ENCODE measurements at places on chromosomes 5 and 9.

DNA sequence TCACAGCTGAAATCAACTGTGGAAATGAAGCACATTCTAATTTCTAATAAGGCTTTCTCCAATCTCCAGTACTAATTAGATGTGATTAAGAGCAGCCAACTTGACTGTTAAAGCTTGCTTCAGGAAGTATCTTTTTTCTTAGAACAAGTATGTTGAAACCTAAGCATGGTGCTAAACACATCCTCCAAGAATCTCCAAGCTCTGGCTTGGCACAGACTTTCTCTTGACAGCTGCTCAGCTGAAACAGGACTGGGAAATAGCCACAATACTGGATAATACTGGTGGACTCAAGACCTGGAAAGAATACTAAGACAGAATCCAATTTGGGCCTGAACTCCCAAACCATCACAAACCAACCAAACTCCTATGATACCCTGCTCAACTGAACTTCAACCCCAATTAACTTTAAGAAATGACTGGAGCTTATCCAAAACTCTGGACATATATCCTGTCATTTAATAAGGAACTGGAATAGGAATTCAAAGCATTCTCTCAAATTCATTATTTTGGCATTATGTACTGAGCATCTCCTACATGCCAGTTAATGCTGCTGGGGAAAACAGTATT lies 16.2 kb downstream of the PRKAA1 start:
- no peak for DNase-seq

GRCh38 chr5:128965011-128965637 lies at the start of gene SLC27A6:
SLC27A6 (plus strand) TSS chr5:128965488; CDS start chr5:128966138, 650 bp downstream.
- no peak for DNase-seq

- no peak for DNase-seq
These were observed 31.7 kb downstream of the NRG2 start for GRCh38 chr5:140011297-140011802.

DNA sequence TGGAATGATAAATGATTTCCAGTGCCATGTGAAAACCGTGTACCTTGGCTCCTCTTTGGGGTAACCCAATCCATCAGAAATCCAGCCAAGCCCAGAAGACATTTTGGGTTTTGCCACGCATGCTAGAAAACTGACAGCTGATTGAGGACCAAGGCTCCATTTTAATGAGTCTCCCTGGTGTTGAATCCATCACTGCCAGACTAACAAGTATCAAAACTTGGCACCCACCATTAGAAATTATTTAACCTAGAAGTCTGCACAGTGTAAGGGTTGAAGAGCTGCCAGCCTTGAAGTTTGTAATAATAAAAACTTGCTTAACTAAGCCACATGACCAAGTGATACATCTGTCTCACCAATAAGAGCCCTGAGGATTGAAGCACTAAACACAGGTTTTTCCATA lies 369.9 kb downstream of the DNAH5 start:
- DNase-seq, result no peak

GRCh38 chr5:126542441-126542840 lies 52.6 kb downstream of the ALDH7A1 start:
- DNase-seq, result no peak

DNA sequence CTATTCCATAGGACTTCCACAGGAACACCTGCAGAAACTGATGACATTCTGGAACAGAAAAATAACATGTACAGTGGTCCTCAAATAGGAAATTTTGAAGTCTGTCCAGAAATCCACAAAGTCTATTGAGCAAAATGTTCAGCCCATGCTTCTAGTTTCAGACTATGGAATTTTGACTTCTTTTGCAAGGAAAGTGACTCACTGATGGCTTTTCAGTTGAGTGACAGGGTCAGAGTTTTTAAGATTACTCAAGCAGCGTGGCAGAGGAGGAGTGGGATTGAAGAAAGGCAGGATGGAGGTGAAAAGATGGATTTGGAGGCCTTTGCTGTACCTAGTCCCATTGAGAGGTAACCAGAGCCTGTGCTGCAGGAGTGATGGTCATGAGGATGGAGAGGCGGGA lies 151.5 kb downstream of the GOLPH3 start:
- no peak for DNase-seq

DNA sequence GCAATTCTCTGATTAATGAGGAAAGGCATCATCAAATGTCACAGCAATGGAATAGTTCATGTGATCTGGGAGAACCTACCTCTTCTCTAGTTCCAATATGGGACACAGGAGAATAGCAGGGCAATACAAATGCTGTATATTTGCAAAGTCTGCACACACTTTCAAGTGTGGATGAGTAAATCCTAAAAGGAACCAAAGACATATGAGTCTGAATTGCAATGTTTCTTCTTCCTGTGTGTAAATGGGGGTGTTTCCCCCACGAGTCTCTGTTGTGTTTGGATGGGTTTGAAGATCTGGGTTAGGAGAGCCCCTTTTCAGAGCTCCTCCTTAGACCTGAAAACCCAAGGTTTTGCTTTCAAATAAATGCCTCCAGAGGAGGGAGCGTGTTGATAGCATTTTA lies 26.9 kb downstream of the SLC46A2 start:
- DNase-seq, result no peak

DNA sequence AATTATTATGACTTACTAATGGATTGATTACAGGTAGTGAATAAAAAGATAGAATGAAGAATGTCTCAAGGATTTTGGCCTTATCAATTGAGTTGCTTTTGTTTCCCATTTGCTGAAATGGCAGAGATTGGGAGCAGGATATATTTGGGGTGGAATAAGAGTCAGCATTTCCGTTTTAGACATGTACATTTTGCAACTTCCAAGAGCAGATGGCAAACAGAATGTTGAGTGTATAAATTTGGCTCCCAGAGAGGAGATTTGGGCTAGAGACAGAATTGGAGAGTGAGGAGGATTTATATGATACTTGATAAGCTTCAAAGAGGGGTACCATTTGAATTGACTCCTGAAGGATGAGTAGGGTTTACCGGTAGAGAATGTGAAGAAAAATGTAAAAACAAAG lies 437.9 kb upstream of the PAPPA start:
- peak; percentile 25 for DNase-seq

- DNase-seq, result no peak
These were observed 27.7 kb downstream of the NDST1 start for GRCh38 chr5:150535611-150536010.

- DNase-seq, result no peak
These were observed 14.3 kb downstream of the HMGCR start for GRCh38 chr5:75351139-75351926.

DNA sequence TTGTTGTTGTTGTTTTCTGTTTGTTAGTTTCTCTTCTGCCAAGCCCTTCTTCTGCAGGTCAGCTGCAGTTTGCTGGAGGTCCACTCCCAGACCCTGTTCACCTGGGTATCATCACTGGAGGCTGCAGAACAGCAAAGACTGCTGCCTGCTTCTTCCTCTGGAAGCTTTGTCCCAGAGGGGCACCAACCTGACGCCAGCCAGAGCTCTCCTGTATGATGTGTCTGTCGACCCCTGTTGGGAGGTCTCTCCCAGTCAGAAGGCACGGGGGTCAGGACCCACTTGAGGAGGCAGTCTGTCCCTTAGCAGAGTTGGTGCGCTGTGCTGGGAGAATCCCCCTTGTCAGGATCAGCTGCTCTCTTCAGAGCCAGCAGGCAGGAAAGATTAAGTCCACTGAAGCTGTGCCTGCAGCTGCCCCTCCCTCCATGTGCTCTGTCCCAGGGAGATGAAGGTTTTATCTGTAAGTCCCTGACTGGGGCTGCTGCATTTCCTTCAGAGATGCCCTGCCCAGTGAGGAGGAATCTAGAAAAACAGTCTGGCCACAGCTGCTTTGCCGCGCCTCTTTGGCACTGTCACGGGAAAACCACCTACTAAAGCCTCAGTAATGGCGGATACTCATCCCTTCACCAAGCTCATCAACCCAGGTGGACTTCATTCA lies 299.2 kb downstream of the EDIL3 start:
- no peak for DNase-seq

DNA sequence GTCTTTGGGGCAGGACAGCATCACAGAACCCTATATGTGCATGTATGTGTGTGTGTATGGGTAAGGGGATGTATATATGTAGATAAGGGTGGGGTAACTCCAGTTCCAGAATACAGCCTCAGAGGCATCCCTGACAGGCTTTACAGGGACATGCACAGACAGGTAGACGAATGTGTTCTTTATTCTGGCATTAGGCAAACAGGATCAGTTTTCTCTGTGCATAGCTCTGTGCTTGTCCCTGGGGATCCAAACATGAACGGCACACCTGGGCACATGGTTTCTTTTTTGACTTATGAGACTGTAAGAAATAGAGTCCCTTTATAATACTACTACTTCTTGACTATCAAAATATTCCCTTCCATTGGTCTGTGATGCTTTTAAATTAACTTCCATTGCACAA lies 120.6 kb downstream of the TRIO start:
- no peak for DNase-seq

GRCh38 chr5:157528036-157528632 lies 47.4 kb downstream of the ADAM19 start:
- DNase-seq, result no peak

DNA sequence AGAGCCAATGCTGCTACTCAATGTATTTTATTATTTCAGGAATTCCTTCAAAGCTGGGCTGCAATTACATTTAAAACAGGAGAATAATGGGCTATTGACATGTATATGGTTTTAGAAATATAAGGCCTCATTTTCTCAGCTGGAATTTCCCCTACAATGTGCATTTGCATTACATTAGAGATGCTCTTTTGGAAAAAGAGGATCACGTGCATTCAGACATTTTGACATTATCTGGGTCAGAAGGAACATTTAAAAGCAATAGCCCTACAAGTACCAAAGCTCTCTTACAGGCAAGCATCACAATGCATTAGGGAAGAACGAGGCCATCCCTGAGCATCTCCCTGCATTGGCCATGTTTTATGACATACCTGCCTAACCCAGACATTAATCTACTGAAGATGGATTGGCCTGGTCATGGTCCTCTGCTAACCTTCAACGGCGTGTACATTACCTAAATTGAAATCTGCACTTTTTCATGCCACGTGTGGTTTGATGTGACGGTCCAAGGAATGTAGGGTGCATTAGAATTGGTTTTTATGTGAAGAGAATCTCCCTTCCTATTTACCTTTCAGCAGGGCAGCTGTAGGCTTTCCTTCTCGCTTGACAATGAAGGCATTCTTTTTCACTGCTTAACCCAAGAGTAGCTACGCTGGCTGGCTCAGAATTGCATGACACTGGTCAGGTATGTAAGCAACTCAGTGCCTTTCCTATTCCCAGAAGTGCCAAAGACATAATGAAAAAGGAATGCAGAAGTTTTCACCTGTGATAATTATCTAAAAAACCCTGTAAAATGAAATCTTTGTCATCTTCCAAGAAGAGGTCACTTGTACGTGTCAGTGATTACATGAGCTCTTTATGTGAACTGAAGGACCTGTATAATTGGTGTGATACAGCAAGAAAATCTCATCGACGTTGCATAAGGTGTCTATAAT lies 212.3 kb upstream of the MPDZ start:
- no peak for DNase-seq

DNA sequence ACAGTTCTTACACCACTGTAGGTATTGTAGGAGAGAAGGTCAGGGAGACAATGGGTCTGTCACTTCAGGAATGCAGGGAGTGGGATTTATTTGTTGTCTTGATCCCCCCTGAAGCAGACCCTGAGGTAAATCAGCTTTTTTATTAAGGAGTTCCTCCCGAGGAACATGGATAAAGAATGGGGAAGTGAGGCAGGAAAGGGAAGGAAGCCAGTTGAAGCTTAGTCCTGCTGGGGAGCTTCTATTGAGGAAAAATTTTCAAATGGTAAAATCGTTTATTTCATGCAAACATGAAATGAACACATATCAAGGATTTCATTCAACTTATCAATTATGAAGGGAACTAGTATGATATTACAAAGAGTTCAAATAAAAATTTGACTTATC lies 318.6 kb upstream of the PIK3R1 start:
- DNase-seq, result no peak

DNA sequence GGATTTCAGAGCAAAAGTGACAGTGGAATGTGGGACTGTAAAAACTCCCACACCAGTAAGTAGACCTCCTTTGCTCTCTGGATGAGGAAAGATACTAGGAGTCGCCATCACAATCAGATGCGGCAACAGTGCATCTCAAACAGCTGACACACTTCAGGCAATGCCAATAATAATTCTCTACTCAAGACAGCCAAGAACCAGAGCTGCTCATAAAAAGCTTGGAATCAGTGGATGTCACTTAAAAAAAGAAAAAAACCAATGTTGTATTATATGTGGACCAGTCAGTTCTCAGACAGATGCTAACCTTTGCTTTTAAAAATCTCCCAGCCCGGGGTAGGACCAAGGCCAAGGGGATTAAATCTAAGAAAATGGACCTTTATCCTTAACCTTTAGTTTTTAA lies 185.0 kb downstream of the GNA14 start:
- no peak for DNase-seq

- DNase-seq, result no peak
These were observed 51.6 kb upstream of the MACIR start for GRCh38 chr5:103207011-103207410.

DNA sequence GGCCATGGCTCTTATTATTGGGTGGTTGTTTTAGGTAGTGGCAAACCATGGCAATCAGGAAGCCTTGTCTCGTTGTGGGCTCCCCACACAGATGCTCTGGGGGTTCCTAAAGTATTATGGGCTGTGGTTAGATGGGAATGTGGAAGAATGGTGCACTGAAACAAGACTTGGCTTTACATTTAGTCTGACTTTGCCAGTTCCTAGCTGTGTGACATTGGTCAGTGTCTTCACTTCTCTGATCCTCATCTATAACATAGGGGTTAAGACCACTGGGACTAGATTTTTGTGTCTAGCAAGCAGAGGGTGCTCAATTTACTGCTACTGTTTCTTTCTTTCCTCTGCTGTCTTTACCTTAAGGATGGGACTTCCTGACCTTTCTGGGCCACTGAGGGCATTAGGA lies 149.5 kb downstream of the HSPA4 start:
- DNase-seq, result no peak

- no peak for DNase-seq
These were observed 40.2 kb downstream of the STARD4 start for GRCh38 chr5:111472096-111472495.

GRCh38 chr5:173623789-173624188 lies 7.3 kb upstream of the BOD1 start:
- DNase-seq, result no peak

DNA sequence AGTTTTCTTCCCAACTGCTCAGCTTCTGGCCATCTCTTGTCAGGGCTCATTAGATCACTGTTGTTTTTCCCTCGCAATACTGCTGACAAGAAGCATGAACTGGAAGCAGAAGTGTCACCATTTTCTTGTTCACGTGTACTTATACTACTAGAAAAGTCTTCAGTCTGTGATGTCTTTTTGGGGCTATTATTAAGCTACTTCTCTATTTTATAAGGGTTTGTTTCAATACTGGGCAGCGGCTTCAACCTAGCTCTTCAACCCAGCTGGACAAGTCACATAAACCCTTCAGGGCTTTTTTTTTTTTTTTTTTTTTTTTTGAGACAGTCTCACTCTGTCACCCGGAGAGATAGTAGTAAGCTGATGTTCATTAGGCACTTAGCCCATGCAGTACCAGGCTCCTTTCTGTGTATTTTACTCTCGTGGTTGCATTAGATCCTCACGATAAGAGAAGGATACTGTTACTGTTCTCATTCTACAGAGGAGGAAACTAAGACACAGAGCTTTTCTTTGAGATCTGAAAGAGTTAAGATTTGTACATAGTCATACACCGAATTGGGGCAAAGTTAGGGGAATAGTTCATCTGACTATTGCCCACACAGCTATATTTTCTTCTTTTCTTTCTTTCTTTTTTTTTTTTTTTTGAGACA lies 20.5 kb downstream of the RAPGEF1 start:
- no peak for DNase-seq
